ENCODE measurements at places on chromosomes 7 and 10.
A peak's percentile ranks its signal among the peaks of the same experiment; 100 is the strongest.

DNA sequence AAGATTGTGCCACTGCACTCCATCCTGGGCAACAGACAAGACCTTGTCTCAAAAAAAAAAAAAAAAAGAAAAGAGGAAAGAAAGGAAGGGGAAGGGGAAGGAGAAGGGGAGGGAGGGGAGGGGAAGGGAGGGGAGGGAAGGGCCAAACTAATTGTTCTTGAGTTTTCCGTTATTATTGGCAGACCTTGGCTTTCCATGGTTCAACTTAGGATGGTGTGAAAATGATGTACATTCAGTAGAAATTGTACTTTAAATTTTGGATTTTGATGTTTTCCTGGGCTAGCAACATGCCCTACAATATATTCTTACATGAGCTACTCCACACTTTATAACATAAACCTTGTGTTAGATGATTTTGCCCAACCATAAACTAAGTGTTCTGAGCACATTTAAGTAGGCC lies 1.2 kb upstream of the TMEM72 start:
- DNase-seq = no peak

DNA sequence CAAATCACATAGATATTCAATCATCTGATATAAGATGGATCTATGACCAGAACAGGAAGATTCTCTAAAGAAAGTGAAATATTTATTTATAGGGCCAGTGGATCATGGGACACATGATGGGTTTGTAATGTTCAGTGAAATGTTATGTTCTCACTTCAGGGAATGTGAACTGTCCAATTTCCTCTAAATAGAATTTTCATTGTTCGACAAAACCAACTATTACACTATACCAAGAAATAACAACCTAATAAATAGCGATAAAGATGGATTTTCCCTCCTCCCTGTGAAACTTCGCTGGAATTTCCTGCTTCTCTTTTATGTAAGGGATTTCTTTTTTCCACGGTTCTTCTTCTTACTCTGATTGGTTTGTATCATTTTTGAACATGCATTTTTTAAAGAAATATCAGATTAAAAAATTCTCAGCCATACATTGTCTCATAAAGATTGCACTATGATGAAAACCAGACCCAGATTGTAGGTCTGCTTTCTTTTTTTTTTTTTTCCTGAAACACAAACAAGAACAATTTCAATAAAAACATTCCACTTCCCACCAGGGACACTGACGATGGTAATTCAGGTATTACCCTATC lies 139.8 kb upstream of the ZEB1 start:
- no peak for DNase-seq

DNA sequence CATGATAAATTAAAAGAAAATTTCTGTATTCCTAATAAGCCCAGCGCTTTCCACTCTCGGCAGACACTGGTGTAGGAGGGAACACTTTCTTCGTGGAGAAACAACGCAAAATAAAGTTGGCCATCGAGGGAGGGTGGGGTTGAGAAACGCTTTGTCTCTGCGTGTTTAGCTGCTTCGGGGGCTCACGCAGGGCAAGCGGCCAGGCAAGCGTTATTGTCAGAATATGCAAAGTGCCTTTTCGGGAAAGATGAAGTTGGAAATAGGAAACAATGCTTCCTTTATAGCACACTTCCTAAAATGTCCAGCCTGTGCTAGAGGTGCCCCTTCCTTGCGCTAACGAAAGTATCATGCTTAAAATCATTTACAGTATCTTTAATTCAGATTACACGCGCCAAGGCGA lies 1.9 kb upstream of the EBF3 start:
- DNase-seq = no peak

- no peak for DNase-seq
Measured at GRCh38 chr10:90906596-90906995, 14.3 kb downstream of the ANKRD1 start.

GRCh38 chr10:133246236-133246626 lies 8.6 kb downstream of the VENTX start:
- DNase-seq = no peak

DNA sequence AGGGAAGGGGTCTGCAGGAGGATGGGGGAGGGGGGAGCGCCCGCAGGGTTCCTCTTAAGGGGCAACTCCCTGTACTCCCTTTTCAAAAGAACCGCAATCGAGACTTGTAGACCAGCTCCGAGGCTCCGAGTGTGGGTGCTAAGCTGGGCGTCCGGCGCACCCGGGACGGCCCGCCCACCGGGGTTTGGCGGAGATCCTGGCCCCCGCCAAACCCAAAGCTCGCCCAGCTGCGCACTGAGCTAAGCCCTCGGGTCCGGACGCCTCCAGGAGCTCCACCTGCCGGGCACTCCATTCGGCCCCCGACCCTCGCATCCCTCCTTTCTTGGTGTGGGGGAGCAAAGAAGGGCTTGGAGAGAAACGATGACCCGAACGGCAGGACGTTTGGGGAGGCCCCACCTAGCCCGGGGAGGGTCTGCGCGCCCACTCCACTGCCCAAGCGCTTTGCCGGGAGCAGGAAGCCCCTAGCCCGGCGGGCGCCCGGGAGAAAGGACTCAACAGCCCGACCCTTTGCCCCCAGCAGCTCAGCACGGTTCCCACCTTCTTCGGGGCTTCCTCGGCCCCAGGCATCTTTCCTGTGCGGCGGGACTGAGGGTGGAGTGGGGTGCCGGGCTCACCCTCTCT lies 651 bp downstream of the AFAP1L2 start:
- DNase-seq = no peak

DNA sequence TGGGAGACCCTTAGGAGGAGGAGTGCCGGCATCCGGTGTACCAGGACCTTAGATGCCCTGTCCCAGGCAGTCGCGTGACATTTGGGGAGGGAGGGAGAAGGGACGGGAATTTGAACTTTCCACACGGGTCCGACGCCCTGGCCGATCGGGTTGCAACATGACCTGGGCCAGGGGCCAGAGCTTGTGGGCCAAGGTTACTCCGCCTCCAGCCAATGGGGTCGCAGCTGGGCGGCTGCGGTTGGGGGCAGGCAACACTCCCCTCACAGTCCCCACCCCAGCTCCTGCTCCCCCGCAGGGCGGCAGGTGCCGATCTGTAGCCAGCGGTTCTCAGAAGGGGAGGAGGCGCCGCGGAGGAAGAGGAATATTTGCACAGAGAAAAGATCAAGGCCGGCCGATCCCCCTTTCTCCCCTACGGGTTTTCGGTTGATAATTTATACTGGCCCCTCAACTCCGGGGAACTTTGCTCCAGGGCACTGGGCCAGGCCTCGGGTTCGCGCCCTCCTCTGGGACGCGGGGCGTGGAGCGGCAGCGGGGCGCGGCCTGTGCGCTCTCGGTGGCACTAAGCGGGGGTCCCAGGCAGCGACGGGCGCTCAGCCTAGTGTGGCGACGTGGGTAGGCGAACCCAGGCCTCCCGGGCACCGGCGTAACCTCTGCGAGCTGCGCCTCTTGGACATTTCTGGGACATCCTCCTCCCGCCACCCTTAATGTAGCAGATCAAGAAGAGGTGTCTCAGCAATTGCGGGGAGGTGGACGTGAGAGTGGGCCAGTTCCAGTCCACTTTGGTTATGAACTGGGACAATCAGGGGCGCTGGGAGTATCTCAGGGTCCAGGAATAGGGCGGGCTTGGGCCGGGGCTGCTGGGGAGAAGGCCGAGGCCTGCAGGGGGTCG lies 1.2 kb downstream of the MLXIPL start:
- peak; percentile 88 for DNase-seq

DNA sequence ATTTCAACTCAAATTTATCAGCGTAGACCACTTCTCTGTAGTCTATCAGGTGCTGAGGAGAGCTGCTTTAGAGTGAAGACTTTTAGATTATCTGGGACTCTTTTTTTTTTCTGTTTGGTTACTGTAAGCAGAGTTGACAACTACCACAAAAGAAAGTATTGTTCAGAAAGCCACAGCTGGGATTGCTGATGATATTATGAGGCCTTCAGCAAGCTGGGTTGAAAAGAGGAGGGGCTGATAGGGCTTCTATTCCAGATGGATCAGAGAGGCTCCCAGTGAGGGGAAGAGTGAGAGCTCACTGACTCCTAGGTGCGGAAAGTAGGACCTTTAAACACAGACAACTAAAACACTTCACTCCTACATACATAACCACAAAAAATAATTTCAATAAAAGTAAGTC lies 188.5 kb upstream of the FERD3L start:
- DNase-seq = no peak

All from posterior vena cava (tissue), 2 donors.